ENCODE measurements at places on chromosomes 12 and 14.
A peak's percentile ranks its signal among the peaks of the same experiment; 100 is the strongest.

DNA sequence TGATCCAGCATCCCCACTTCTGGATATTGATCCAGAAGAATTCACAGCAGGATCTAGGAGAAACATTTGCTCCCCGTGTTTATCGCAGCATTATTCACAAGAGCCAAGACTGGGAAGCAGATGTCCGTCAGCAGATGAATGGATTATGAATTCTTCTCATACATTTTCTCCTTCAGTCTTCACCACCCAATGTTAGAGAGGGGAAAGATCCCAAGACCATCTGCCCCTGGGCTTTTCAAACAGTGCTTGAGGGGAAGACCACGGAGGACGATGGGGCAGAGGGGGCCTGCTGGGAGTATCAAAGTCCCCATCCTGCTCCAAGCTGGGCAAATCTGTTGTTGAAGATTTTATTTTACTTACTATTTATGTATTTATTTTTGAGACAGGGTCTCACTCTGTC lies 41.1 kb downstream of the SERPINA3 start:
- no peak for DNase-seq

DNA sequence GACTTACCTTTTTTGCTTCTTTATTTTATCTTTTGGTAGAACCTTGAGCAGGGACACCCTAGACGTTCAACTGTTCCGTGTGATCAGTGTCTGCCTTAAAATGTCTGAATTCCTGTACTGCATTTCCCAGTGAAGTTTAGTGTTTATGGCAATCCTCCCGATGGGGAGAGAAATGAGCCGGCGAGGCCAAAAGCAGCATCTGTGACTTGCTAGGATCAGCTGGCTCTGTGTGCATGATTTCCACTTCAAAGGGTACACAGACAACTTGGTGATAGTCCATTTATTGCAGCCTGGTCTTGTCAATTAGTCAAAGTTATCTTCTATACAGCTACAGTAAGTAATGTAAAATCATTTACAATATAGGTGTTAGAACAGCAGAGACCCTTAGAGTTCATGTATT lies 768.5 kb downstream of the DIO2 start:
- no peak for DNase-seq

DNA sequence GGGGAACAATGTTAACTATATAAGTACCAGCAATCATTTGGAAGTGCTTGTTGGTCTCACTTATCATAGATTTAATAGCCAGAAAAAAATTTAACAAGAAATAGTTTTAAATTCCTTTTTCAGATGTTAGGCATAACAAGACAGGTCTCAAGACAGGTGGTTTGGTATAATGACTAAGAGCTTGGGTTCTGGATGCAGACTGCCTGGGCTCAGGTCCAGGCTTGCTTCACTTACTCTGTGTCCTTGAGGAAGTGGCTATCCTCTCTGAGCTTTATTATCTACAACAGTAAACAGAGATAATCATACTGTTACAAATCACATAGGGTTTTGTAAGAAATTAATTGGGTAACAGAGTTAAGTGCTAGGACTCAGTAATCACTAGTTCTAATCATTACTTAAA lies 338.0 kb upstream of the FLRT2 start:
- DNase-seq, result no peak

- no peak for DNase-seq
These were observed 9.4 kb upstream of the PLBD2 start for GRCh38 chr12:113348849-113349536.

DNA sequence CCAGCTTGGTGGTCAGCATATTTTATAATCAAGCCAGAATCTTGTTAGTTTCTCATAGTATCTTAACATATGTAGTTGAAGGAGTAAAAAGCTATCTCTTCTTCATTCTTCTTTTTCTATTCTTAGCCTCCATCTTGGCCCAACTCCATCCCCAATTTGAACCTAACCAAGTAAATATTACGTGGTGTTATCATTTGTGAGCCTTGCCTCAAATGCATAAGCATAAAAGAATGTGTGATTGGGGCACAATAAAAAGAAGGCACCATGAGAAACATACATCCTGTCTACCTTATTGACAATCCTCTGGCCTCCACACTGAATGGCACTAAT lies 181.4 kb upstream of the BMP4 start:
- DNase-seq, result no peak

DNA sequence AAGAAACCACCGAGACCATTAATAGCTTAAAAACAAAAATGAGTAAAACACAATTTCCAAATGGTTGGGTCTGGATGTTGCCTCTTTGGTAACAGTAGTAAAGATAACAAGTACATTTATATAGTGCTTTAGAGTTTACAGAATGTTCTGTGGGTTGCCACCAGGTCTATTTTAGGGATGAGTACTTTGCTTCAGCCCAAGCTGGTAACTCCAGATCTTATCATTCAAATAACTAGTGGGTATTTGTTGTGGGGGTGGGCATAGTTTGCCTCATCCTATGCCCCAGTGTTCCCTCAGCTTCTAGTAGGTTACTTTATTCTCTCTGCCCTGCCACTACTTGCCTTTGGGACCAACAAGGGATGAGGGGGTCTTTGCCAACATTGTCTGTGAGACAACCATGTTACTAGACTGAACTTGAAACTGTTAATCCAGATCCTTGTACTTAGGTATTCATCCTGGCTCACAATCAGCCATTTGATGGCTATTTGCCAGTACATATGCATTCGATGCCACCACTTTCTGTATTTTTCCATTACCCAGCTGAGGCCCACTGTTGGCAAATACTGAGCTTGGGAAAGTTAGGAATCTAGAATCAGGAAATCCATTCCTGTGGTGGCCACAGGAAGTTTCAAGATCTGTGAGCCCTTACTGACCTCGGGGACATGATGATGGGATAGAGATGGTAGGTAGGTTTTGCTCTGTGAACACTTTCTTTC lies 17.6 kb upstream of the AKAP6 start:
- no peak for DNase-seq

DNA sequence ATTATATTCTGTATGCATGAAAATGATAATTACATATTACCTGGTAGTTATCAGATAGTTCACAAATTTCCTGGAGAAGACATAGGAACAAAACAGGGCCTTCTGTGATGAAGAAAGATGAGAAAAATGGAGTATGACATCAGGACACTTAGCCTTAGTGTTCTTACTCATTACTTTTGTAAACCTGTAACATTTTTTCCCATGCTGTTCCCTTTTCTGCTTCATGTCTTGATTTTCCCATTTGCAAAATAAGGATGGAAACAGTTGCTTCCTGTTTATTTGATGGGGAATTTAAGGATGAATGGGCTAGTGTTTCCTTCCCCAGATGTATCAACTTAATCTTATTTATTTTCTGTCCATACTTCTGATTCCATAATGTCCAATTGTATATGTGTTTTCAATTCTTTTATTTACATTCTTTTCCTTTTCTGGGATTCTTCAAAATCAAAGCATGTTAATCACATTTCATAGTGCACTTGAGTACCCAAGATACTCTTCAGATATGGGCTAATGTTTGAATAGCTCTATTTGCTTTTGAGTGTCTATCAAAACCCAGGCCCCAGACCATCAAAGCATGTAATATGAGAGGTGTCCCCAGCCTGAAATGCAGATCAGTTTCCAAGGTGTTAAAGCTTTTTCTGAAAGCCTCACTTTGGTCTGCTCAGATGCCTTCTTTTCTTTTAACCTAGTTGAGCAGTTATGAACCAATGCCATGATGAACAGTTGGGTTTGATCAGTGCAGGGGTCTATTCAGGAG lies 260.5 kb downstream of the RAD51B start:
- no peak for DNase-seq

DNA sequence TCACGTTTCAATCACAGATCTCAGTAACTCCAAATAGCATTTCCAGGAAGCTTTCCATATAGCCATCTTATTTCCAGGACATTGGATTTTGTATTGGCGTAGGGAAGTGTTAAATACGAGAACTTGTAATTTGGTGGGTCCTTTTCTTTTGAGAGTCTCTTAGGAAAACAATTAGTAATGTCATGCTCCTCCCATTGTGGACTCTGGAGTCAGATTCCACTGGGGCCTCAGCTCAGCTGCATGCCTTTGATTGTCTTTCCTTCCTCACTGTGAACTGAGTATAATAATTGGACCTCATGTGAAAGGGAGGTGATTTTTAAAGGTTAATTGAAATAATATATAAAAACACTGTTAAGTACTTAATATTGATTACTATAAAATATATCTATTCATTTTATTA lies 462.6 kb downstream of the NPAS3 start:
- DNase-seq, result no peak

- DNase-seq, result no peak
These were observed 105.8 kb upstream of the TMPO start for GRCh38 chr12:98409548-98409947.

- no peak for DNase-seq
These were observed 615 bp downstream of the TARBP2 start for GRCh38 chr12:53501615-53502181.

GRCh38 chr12:13534645-13535398 lies 338.3 kb downstream of the EMP1 start:
- peak; percentile 11 for DNase-seq

DNA sequence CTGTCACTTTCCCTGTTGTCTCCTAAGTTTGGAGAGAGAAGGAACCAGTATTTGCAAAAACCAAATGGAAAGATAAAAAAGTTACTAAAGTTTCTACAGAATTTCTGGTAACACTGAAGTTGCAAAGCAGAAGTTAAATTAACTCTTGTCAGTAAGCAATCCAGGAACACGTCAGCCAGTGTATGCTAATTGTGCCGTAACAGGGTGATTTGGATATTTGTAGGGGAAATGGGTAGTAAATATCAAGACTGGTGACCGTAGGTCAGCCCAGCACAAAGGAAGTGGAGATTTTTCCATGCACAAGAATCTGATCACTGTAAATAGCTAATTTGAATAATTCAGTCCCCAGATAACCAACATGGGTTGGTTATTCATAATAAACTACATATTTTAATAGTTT lies 2.3 kb downstream of the CDKN1B start:
- no peak for DNase-seq

GRCh38 chr14:89349171-89350008 lies 67.6 kb downstream of the FOXN3 start:
- no peak for DNase-seq

- DNase-seq, result no peak
These were observed 506 bp upstream of the NABP2 start for GRCh38 chr12:56223571-56224101.

- no peak for DNase-seq
These were observed 301.0 kb upstream of the MIS18BP1 start for GRCh38 chr14:45553981-45554380.

GRCh38 chr12:30643366-30643765 lies 52.3 kb downstream of the IPO8 start:
- no peak for DNase-seq

GRCh38 chr14:69712599-69713088 lies 54.3 kb upstream of the SRSF5 start:
- peak; percentile 32 for DNase-seq

DNA sequence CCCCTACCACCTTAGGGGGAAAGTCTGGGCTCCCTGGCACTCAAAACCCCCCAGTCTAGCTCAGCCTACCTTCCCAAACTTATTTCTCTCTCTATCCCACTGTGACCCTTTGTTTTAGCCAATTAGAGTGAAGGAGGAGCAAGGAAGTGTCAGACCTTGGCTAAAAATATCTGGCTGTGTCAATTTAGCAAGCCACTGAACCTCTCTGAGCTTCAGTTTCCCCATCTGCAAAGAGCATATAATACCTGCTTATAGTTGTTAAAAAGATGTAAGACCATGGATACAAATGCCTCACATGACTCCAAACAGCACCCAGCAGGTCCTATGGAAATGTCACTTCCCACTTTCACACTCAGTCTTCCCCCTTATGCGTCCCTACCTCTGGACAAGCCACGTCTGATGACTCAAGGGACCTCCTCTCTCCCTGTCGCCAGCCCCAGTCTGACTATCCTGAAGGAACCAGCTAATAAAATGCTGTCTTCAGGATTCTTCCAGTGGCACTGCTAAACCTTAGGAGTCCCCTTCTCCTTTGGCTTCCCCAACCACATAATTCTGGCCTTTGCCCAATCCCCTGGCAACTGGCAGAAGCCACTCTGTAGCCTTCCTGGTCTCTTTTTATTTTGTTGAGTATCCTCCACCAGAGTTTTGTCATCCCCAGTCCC lies 19.3 kb downstream of the FOXN3 start:
- no peak for DNase-seq

DNA sequence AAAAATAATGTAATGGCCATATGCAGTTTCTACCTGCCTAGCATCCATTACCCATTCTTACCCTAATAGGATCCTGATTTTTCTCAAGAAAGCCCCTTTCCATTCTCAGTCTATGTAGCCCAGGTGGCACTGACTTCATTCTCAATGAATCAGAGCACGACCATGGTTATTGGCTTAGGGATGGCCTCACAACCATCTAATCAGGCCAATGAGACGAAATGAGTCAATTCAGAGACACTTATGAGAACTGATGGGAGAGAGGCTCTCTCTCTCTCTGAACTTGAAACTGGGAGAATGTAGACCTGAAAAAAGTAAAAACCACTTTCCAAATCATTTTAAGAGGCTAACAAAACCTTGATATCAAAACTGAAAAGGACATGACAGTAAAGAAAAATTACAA lies 45.3 kb upstream of the OXA1L start:
- no peak for DNase-seq

- no peak for DNase-seq
These were observed 12.7 kb upstream of the RAN start for GRCh38 chr12:130859161-130859560.

DNA sequence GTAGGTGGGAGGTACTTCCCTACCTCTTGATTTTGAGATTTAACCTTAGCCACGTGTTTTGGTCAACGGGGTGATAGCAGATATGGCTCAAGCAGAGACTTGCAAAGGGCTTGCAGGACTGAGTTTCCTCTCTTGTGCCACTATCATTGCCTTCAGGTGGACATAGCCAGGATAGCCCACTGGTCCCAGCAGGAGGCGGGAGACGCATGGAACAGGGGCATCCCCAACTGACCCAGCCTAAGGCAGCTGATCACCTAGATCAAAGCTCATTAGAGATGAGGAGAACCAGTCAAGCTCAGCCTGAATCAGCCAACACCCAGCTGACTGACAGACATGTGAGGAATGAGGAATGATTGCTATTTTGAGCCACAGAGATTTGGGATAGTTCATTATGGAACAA lies 49.6 kb downstream of the CALM1 start:
- DNase-seq, result no peak

GRCh38 chr12:109538191-109538863 lies 35.0 kb downstream of the MMAB start:
- DNase-seq, result no peak

GRCh38 chr12:124194264-124194892 lies 100.5 kb upstream of the RFLNA start:
- no peak for DNase-seq

DNA sequence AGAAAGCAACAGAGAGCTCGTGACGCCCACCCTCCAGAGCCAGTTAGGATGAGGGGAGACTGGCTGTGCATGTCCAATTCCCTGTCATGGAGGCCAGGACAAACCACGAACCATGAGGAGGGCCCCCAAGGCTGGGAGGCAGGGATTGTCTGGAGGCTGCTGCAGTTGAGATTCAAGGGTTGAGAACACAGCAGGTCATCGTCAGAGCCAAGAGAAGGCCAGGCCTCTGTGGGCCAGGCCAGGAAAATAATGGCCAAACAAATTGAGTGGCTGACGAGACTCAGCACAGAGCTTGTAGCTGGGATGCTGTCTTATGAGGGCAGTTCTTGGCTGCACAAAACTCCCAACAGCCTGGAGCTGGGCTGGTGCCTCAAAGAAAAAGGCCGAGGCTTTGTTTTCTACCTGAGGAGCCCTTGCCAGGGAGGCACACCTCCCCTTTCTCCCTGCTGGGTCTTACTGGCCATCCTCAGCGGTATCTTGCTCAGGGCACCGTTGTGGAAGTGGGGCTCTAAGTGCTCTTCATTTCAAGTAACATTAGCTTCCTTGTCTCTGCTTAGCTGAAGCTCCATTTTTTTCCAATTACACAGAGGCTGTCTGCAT lies 665.9 kb downstream of the BCL11B start:
- DNase-seq, result no peak

- DNase-seq, result no peak
These were observed 13.0 kb downstream of the SLC25A3 start for GRCh38 chr12:98606359-98606988.

Measured in NK-92 treated with Interleukin-12 subunit alpha and Interleukin-12 subunit beta, amount 100 ng/mL, for 24 hours (cell line).